Bronchial epithelial cell (primary cell): ENCODE measurements at places on chromosomes 5 and 9.

- DNase-seq = no peak
Observed at GRCh38 chr9:81896070-81896469, 32.2 kb upstream of the SPATA31D4 start.

GRCh38 chr9:13491138-13491492 is 211.6 kb upstream of the MPDZ start:
- DNase-seq = no peak

GRCh38 chr9:137168904-137169856 is 671 bp downstream of the LRRC26 start:
- no peak for DNase-seq

GRCh38 chr5:10387690-10388089 is 34.2 kb downstream of the MARCHF6 start:
- peak; percentile 45 for DNase-seq

DNA sequence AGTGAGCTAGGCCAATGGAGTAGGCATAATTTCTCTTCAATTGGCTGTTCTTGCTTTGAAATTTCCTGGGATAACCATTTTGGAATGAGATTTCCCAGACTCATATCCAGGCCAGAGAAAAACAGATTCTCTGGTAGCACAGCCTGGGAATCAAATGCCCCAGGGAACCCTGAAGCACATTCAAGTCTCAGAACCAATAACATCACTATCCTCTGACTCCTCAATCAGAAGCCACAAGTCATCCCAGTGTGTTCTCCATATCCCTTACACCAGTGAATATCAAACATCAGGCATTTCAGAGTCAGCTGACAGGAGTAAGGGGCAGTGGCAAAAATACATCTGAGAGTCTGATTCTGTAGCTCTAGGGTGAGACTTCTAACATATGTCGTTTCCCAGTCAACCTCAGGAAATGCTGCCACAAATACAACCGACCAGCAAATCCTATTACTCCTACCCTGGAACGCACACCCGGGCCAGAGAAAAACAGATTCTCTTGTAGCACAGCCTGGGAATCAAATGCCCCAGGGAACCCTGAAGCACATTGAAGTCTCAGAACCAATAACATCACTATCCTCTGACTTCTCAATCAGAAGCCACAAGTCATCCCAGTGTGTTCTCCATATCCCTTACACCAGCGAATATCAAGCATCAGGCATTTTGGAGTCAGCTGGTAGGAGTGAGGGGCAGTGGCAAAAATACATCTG is 537.7 kb upstream of the NMUR2 start:
- no peak for DNase-seq

GRCh38 chr5:167295681-167296005 is 995.8 kb upstream of the WWC1 start:
- DNase-seq = no peak

DNA sequence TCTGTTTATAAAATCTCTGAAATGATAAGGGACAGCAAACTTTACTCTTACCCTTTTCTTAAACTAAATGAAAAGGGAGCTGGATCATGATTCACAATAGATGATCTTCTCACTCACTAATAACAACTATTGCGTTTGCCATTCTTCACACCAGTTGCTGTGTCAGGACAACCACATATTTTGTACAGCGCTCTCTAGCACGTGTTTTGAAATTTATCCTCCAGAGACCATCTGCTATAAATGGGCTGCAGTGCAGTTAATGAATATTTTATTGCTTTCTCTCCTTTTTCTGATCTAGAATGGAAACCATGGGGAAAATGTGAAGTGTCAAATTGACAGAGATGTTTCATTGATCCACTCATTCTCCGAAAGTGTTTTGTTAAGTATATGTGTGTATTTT is 258.4 kb upstream of the CCNH start:
- DNase-seq = no peak

GRCh38 chr9:127873886-127874285 is 3.6 kb downstream of the AK1 start:
- DNase-seq = no peak

- DNase-seq = no peak
Observed at GRCh38 chr5:146331423-146331822, 7.2 kb upstream of the POU4F3 start.

- DNase-seq = no peak
Observed at GRCh38 chr5:102511666-102512065, 12.9 kb upstream of the SLCO6A1 start.

DNA sequence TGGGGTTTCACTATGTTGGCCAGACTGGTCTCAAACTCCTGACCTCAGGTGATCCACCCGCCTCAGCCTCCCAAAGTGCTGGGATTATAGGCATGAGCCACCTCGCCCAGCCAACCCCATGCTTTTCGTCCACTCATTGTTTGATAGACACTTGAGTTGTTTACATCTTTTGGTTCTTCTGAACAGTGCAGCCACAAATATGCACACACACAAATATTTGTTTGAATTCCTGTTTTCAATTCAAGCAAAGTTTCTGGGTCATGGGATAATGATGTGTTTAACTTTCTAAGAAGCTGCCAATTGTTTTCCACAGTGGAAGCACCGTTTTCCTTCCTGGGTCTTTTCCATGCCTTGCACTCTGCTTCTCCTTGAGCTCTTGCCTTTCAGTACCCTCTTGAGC is 6.8 kb upstream of the PAEP start:
- DNase-seq = no peak

DNA sequence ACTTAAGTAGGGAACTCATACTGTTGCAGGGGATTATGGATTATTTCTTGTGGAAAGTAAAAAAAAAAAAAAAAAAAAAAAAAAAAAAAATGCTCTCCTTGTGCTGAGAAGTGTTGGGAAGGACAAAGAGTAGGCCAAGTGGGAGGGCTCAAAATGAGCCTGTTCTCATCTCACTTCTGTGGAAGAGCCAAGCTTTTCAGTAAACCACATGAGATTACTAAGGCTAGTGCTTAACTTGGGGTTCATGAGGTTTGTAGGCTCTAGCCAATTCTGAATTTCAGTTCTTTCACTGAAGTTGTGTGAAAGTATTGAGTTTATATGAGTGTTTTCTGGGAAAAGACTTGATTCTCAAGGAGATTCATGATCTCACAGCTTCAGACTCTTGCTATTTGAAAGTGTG is 23.0 kb upstream of the CEP78 start:
- no peak for DNase-seq

DNA sequence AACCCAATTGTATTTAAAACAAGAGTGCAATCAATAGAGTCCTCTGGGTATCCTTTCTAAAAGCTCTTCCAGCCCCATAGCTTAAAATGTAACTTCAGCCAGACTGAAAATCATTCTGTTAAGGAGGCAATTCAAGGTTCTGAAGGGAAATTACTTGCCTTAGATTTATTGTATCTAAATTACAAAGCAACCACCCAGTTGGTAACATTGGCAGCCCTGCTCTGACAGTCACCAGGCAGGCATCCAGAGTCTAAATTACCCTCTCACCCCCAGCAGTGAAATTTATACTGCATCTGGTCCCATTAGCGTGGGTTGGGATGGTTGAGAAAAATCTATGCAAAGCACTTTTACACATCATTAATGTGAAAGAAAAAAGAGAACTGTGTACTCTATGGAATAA is 514.7 kb downstream of the MTRR start:
- DNase-seq = no peak

DNA sequence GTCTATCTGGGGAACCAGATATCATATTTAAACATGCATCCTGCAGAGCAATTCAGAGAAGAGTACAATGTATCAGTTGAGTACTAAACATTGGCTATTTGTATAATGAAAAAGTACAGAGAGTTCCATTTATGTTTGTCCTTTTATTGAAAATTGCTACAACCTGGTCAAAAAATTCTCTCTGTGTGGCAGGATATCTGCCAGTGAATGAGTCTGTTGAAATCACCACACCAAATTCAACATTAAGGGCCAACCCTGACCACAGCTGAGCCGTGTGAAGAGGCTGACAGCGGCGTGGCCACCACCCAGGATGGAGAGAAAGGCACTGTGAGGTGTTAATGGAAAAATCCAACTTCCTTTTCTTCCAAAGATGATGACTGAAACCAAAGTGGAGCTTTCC is 422.7 kb upstream of the PIK3R1 start:
- no peak for DNase-seq

DNA sequence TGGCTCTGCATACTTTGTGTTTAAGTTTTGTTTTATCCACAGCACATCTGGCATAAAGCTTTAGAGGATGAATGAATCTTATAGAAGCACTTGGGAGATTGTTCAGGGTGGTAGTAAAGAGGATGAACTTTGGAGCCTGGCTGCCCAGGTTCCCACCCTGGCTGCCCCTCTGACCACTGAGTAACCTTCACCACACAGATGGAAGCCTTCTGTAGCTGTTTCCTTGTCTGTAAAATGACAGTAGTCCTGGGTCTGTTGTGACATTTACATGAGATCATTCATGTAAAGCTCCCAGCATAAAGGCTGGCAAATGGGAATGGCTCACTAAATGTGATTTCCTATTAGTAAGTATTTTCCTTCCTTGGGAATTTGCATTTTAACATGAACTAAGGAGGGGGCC is 85.7 kb upstream of the FAM169A start:
- DNase-seq = no peak

GRCh38 chr5:173624282-173624681 is 7.8 kb upstream of the BOD1 start:
- no peak for DNase-seq

- DNase-seq = no peak
Observed at GRCh38 chr5:78587081-78587774, 61.3 kb downstream of the LHFPL2 start.

GRCh38 chr9:13967011-13967410 is 346.9 kb downstream of the NFIB start:
- no peak for DNase-seq

- DNase-seq = no peak
Observed at GRCh38 chr5:75020016-75020656, 32.2 kb downstream of the GCNT4 start.

DNA sequence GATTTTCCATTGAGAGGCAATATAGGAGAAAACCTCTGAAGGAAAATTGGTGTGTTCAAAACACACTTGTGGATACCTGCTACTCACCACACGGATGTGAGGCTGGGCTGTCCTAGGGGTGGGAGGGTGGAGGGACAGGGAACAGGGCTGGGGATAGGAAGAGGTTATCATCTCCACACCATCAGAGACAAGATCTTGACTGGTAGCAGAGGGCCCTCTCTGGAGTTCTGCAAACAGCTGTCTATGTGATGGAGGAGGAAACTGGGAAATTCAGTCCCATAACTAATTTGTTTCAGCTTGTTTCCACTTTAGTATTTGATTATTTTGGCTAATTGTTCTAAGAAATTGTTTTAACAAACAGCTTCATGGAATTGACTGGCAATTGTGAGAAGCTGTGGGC is 91.6 kb upstream of the FSTL4 start:
- DNase-seq = no peak

GRCh38 chr9:127076860-127077643 is 45.4 kb downstream of the ANGPTL2 start:
- DNase-seq = no peak

- no peak for DNase-seq
Observed at GRCh38 chr9:135969064-135969683, 8.0 kb upstream of the UBAC1 start.

GRCh38 chr5:115875447-115875846 is 33.7 kb downstream of the AP3S1 start:
- no peak for DNase-seq

- no peak for DNase-seq
Observed at GRCh38 chr9:504921-505740, 290.5 kb downstream of the DOCK8 start.

DNA sequence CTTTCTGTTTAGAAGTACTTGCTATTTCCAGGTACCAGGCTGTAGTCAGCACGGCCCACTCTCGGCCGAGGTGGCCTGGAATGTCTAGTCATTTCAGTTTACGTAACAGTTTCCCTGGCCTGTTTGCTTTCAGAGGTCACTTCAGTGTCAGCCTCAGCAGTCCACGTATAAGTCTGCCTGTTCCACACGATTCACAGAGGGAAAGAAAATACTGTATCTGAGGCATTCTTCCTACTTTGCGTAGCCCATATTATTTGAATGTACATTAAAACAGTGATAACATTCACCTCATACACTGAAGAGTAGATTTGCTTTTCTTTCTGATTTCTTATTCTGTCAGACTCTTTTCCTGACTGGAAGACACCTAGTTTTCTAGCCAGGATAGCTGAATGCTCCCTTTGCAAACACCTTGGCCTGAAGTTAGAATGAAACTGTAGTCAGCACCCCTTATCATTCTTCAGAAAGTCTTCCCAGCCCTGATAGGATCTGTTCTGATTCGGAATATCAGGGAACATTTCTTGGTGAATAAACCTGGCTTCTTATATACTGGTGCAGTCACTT is 140.9 kb downstream of the AOPEP start:
- DNase-seq = peak; percentile 86

- no peak for DNase-seq
Observed at GRCh38 chr5:128483738-128484137, 54.3 kb downstream of the FBN2 start.

- peak; percentile 55 for DNase-seq
Observed at GRCh38 chr5:86968301-86968753, 299.4 kb upstream of the RASA1 start.

GRCh38 chr9:109270441-109270840 is 50.4 kb downstream of the EPB41L4B start:
- no peak for DNase-seq

DNA sequence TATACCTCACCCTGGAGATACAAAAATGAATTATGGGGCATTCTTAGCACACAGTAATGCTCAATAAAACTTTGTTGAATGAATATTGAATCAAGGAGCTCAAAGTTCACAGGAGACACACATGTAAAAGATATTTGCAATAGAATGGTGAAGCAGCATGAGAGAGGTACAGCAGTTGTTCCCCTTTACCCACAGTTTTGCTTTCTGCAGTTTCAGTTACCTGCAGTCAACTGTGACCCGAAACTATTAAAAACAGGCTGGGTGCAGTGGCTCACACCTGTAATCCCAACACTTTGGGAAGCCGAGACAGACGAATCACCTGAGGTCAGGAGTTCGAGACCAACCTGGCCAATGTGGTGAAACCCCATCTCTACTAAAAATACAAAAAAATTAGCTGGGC is 2.4 kb upstream of the OR5C1 start:
- no peak for DNase-seq

DNA sequence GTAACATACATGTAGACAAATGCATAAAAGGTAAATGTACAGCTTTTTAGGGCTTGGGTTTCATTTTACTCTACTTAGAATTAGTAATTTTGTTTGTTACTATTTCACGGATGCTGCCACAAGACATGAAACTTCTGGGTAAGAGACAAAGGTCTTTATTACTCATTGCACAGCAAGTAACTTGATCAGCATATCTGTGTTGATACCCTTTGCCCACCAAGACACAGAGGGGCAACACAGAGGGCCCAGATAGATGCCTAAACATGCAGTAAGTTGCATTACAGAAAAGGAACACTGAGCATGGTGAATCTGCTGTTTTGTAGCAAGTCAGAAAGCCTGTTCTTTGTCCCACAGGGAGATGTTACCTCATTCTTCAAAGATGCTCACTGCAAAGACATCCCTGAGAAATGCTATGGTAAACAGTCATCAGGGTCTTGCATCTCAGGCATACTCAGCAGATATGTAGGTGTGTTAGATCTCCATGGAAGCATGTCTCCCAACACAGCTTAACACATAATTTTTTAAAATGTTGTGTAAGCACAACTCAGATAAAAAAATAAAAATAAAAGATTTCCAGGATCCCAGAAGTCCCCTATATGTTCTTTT is 10.3 kb downstream of the ITGA2 start:
- DNase-seq = no peak
